ENCODE measurements at places on chromosomes 4 and X. TPM values are rescaled to one million over a fixed set of nuclear protein-coding genes. Genes with fewer than 3 reads are reported as not detected.

Gene PCSK1N
- total RNA-seq, result 0.33 TPM

Gene NAT8L
- total RNA-seq, result 7.3 TPM

Gene RAB9B
- total RNA-seq, result 0.17 TPM

Gene TMSB15B
- 8.7 TPM for total RNA-seq

Gene FGF13
- not detected for total RNA-seq

Gene CTSO
- 1.1 TPM for total RNA-seq

Gene SERTM2
- not detected for total RNA-seq

Gene ADAMTS3
- not detected for total RNA-seq

GRCh38 chr4:145075742-145076468, 22.1 kb downstream of the ANAPC10 start:
- DNase-seq, result peak; percentile 62

- no peak for DNase-seq
Measured at GRCh38 chr4:125590158-125590557, 275.4 kb downstream of the FAT4 start.

DNA sequence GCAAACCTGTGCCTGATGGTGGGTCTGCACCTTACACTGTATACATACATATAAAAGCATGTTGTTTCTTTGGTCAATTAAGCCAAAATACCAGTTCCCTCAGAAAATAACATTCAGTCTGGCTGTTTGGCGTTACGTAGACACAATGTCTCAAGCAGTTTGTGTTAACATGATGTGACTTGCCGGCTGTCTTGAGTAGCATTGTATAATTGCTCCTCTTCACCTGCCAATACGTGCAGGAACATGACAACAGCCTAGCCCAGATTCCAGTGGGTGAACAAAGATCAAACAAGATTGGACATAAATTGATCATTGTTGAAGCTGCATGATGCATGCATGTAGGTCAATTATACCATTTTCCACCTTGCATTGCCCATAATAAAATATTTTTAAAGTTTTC, 102.3 kb downstream of the F11 start:
- DNase-seq, result no peak

DNA sequence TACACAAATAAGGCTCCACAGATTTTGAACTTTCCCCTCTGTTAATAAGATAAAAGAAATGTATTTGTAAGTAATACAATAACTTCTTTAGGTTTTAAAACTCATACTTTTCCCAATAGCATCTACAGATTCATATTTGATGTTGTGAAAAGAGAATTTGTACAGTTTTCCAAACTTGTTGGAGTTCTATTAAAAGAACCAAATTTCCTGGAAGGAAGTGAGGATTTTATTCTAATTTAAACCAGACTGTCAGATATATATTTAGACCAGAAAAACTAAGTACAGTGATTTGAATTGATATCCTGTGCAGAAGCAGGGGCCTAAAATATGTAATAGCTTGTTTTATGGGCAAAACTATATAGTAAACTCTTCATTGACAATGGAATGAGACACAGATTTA, 53.7 kb downstream of the NAA11 start:
- no peak for DNase-seq

- DNase-seq, result no peak
Measured at GRCh38 chr4:109440948-109441347, 7.3 kb downstream of the SEC24B start.

GRCh38 chr4:4308800-4309441, 18.9 kb downstream of the ZBTB49 start:
- DNase-seq, result no peak

DNA sequence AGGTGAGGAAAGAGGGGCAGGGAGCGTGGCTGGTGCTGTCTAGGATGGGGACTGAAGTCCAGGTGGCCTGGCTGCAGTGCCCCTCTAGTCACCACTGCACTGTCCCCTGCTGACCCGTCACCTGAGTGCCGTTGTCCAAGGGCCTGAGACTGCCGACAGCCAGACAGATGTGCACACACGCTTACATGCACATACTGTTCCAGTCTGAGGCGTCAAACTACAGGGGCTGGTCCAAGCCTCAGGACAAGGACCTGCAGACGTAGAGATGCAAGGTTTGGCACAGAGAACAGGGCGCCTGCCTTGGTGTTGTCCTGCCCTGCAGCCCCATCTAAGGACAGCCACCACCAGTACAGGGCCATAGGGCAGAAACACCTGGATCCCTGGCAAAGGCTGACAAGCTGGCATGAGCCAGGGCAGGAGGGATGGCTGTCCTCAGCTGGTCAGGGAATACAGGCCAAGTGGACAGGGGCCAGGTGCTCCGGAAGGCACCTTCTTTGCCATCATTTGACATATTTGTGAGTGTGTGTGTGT, 1.7 kb downstream of the SLC2A9 start:
- DNase-seq, result no peak

DNA sequence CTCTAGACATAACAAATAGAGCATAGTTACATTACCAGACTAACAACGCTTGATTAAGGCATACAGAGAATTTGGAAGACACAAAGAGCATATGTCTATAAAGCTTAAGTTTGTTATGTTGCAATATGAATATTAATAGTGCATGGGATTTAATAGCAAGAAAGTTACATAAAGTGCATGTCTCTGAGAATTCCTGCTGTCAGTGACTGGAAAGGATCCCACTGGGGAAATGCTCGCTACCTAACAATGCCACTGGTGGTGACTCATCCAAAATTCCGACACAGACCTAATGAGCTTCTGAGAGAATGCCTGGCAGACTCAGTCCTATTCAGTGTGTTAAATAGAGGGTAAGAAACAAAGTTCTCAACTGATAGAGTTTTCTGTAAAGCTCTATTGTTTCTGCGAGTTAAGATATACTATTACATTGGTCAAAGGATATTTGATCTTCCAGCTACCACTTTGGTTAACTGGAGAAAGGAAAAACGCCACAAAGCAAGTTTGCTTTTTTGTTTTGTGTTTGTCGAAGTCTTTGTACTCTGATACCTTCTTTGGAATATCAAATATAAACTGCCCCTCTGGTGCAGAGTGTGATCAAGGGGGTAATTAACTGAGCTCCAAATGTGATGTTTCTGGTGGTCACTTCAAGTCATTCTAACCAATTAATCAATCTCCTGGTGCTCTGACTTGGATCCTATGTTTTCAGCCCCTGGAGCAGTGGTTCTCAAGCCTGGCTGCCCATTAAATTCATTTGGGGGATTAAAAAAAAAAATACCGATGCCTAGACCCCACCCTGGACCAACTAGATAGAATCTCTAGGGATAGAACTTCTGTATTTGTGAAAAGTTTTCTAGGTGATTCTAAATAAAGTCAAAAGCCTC, 107.9 kb downstream of the PALLD start:
- no peak for DNase-seq

DNA sequence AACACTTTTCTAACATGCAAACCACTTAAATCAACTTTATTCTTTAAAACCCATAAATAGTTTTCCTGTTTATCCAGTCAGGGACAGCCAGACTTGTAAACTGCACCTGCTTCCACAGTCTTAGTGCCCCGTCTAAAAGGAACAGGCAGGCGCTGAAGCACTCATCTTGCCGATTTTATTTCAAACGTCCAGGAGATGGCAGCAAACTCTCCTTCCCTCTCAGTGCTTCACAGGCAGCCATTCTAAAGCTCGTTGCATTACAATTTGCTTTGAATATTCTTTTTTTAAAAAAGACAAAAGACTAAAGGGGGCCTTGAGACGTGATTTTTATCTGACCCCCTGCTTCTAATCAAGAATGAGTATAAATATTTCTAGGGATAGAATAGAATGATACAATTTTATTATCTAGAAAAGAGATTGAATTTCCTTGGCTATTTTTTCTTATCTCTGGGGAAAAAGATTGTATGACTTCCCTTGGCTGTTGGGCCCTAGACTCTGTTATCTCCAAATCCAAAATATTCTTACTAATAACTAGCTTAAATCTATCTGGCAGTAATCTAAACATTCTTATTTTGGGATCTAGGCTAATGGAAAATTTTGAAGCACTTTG, 93.6 kb upstream of the MYOZ2 start:
- DNase-seq, result peak; percentile 85

GRCh38 chr4:54940996-54941865, 184.2 kb downstream of the KDR start:
- DNase-seq, result peak; percentile 60

GRCh38 chr4:21507439-21507838, 441.1 kb downstream of the KCNIP4 start:
- no peak for DNase-seq

DNA sequence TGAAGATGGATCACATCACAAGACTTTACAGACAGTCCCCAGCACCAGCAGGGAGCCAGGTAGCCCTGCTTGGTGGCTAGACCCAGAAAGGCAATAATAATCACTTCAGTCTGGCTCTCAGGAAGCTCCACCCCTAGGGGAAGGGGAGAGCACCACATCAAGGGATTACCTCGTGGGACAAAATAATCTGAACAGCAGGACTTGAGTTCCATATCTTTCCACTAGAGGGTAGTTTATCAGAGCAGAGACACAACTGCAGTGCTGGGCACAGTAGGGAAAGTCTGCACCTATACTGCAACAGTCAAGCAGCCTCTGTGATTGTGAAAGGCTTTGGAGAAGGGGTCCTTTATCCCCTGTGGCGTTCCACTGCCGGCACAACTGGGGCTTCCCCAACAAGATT, 547.0 kb upstream of the POU3F4 start:
- no peak for DNase-seq

GRCh38 chr4:17561195-17561909, 15.6 kb upstream of the LAP3 start:
- no peak for DNase-seq

DNA sequence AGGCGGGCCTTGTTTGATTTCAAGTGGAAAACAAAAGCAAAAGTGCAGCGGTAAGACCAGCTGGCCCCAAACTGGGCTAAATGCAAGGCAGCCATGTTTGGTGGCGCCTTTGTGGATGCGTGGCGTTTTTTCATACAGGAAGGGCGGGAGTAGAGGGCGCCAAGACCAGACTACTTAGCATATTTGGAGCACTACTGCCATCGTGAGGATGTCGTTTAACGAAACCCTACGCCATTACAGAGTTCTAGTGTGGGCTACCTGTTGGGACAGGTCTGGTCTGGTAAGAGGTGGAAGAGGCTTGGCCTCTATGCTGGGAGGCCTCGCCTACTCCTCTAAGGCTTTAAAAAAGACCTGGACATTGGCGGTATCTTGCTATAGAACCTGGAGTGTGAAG, 230.7 kb upstream of the STK26 start:
- no peak for DNase-seq

Measured in activated CD4-positive, alpha-beta T cell treated with anti-CD3 and anti-CD28 coated beads, Interleukin-2, amount 10 ng/mL, durations not matched to agents 24 days and 14 days (primary cell).